ENCODE measurements at places on chromosomes 1 and 21.

DNA sequence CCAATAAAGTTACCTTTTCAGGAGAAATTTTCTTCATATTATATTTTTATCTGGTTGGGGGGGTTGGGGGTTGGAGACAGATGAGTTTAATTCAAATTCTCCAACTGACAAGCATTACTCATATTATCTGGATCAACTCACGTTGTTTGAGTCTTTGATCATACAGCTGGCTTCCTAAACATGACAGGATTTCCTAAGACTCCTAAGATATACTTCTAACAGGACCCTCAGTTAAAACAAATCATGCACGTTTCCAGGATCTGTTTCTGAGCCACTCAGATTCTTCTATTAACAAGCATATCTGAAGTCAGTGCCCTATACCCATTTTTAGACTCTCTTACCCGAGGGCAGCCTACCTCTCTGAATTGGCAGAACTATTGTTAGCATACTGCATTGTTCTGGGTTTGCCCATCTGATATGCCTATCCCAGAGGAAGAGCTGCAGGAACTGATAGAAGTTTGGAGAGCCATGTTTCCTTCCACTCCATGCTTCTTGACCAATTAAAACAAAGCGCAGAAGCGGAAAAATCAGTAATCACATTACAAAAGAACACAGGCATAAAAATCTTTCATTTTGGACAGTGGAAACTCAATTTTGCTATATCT, 653.9 kb downstream of the LTN1 start:
- DNase-seq = no peak

GRCh38 chr1:197526736-197527371, 248.4 kb downstream of the DENND1B start:
- DNase-seq = peak; percentile 36

- DNase-seq = peak; percentile 39
These were observed 2.8 kb downstream of the ARMH1 start for GRCh38 chr1:44677201-44677766.

GRCh38 chr1:109823543-109824348, 60.0 kb upstream of the EPS8L3 start:
- no peak for DNase-seq

DNA sequence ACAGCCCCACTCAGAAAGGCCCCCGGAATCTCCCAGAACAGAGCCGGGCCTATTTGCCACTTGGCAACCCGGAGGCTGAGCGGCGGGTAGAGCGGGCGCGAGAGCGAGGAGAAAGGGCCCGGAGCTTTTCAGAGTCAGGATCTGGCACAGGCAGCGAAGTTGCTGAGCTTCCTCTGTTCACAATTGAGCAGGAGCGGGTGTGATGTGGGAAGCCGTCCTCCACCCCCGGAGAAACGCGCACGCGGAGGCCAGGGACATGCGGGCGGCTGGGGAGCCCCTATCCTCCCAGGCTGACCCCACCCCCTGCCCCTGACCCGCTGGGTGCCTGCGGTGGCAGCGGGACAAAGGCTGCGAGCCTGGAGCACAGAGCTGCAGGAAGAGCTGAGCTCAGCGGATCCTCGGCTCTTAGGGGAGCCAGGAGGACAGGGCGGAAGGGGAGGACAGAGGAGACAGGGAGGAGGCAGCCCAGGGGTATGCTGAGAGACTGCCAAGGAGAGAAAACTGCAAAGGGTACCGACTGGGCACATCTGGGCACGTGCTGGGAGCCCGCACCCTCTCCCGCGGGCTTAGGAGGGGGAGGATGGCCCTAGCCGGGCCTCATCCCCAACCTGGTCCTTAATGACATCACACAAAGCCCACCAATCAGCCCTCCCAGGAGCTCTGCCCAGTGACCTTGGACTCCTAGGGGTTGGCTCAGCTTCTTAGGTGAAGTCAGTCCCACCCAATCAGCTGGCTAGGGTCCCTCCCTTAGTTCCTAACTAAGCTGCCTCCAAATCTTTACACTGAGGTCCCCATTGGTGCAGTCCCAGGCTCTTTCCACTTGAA, 9.3 kb downstream of the KIF21B start:
- peak; percentile 49 for DNase-seq

Data from pons (tissue), 1 donor.